ENCODE measurements at places on chromosomes 5 and 9. TPM values are rescaled to one million over a fixed set of nuclear protein-coding genes. Genes with fewer than 3 reads are reported as not detected.
A peak's percentile ranks its signal among the peaks of the same experiment; 100 is the strongest.

GRCh38 chr9:18611971-18612370, 138.0 kb downstream of the ADAMTSL1 start:
- no peaks in the 10 kb centered on the region for H3K27me3 ChIP-seq
- no peak overlapping the region for H3K27ac ChIP-seq
- H3K4me3 ChIP-seq, result no peak overlapping the region
- DNase-seq, result no peak

GGTA1 gene
- total RNA-seq, result 34.1 TPM

GRCh38 chr5:72108202-72109061, 1.2 kb downstream of the MAP1B start:
- H3K4me3 ChIP-seq, result peak overlapping the region; percentile 92
- peaks cover 63% of the 10 kb centered on the region for H3K4me1 ChIP-seq
- peak overlapping the region; percentile 89 for H3K27ac ChIP-seq
- DNase-seq, result peak; percentile 87
- no peaks in the 10 kb centered on the region for H3K36me3 ChIP-seq
- no peaks in the 10 kb centered on the region for H3K27me3 ChIP-seq

FOXD4L5 gene
- total RNA-seq, result 0.08 TPM

CDH9 gene
- not detected for total RNA-seq

DNA sequence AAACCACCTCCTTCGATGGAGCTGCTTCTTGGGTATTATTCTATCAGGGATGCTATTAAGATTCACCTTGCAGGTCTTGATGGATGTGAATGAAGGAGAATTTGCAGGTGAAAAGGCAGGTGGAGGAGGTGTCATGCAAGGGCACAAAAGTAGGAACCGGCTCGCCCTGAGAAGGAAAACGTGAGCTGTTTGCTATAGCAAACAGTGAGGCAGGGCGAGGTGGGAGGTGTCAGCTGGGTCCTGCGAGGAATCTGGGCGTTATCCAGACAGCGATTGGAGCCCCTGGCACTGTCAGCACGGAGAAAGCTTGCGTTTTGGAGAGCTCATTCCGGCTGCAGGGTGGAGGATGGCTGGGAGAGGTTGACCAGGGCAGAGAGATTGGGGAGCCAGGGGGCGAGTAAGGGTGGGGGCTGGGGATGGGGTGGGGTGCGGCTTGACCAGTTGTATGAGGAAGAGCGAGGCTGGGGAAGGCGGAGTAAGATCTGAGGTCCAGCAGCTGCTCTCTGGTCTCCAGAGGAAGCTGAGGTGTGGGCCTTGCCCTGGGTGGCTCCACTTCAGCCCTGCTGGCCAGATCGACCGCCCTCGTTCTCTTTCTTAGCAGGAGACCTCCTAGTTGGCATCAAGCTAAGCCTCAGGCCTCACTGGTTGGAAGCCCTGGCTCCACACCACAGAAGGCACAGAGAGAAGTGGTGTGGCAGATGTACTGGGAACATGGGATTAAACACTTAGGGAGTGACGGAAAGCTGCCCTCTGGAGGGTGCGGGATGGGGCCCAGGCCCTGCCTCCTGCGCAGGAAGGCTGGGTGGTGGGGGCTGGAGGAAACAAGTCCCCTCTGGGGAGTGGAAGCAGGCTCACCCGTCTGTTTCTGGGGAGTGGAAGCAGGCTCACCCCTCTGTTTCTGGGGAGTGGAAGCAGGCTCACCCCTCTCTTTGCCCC, 54.7 kb upstream of the NEURL1B start:
- no peak overlapping the region for H3K4me3 ChIP-seq
- no peaks in the 10 kb centered on the region for H3K27me3 ChIP-seq
- no peak for DNase-seq
- H3K4me1 ChIP-seq, result peaks cover 65% of the 10 kb centered on the region
- peak overlapping the region; percentile 90 for H3K27ac ChIP-seq

DAPK1 gene
- total RNA-seq, result 5.5 TPM

DNA sequence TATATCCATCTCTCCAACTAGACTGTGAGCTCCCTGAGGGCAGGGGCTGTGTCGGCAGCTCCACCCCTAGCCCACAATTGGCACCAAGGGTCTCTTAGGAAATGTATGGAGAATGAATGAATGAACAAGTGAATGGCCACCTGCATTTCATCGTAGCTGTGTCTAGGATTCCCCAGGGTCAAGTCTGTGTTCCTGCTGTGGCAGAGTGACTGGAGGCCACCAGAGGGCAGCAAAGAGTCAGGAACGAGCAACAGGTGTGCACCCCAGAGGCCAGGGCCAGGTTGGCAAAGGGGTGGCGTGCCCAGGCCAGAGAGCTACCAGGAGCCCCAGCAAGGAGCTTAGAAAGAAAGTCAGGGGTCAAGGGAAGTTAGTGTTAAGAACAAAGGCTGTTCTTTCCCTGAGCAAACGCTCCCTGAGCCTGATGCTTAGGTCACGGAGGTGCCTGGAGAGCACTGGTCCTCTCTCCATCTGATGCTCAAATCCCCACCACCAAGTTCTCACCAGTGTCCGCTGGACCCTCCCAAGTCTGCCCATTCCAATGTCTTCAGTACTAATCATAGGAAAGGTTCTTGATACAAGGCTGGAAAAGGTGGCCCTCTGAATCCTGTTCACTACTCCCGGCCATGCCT, 160.7 kb downstream of the PAX5 start:
- peak; percentile 42 for DNase-seq
- no peak overlapping the region for H3K27ac ChIP-seq
- no peak overlapping the region for H3K4me3 ChIP-seq
- H3K4me1 ChIP-seq, result no peaks in the 10 kb centered on the region
- H3K27me3 ChIP-seq, result peaks cover 57% of the 10 kb centered on the region
- no peaks in the 10 kb centered on the region for H3K36me3 ChIP-seq

C9orf50 gene
- not detected for total RNA-seq

CER1 gene
- not detected for total RNA-seq

DNA sequence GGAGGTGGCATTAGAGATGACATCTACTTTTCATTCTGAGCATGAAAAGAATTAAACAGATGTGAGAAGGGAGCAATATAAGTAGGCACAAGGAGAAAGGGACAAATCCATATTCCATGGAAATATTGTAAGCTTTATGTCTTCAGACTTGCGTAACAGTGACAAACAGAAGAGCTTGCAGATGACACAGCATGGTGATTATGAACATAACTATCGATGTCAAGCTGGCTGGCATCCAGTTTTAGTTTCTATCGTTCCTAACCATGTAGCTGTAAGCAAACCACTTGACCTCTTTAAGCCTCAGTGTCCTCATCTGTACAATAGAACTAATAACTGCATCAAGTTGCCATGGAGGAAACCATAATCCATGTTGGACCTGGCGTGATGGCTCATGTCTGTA, 246.7 kb upstream of the ADRA1B start:
- DNase-seq, result no peak
- no peaks in the 10 kb centered on the region for H3K4me1 ChIP-seq
- no peaks in the 10 kb centered on the region for H3K27me3 ChIP-seq
- no peak overlapping the region for H3K27ac ChIP-seq
- H3K4me3 ChIP-seq, result no peak overlapping the region

GABRA1 gene
- not detected for total RNA-seq

THOC3 gene
- 9.7 TPM for total RNA-seq

DNA sequence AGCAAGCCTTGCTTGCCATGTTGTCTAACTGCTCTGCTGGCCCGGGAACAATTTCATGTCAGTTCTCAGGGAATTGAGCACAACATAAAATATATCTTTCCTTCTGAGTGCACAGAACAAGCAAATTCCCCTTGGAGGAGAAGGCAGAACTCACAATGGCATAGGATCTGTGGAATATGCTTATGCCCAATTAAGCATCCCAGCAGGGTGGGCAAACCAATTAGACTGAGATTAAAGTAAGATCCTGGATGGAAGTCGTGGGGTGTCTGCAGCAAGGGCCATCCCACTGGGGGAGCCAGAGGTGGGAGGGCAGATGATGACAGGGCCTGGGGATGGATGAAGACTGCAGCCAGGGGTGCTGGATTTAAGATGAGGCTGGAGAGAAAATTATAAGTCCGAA, 114.1 kb downstream of the BRINP1 start:
- no peak overlapping the region for H3K4me3 ChIP-seq
- H3K27me3 ChIP-seq, result no peaks in the 10 kb centered on the region
- no peaks in the 10 kb centered on the region for H3K4me1 ChIP-seq
- DNase-seq, result no peak
- no peaks in the 10 kb centered on the region for H3K36me3 ChIP-seq
- H3K27ac ChIP-seq, result no peak overlapping the region

DNA sequence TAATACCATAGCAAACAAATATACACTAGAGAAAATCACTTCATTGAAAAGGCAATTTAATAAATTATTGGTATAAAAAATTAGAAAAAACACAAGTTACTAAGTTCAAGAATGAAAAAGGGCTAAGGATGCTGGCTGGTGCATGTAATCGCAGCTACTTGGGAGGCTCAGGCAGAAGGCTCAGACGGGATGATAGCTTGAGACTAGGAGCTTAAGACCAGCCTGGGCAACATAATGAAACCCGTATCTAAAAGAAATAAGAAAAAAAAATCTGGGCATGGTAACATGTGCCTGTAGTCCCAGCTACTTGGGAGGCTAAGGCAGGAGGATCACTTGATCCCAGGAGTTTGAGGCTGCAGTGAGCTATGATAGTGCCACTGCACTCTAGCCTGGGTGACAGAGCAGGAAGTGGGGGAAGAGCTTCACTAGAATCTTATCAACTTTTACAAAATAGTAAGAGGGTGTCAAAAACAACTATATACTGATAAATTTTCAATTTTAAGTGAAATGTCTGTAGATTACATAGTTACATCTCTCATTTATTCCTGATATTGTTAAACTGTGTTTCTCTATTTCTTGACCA, 42.2 kb upstream of the PPP2CA start:
- no peaks in the 10 kb centered on the region for H3K4me1 ChIP-seq
- H3K27me3 ChIP-seq, result no peaks in the 10 kb centered on the region
- no peak overlapping the region for H3K27ac ChIP-seq
- no peak overlapping the region for H3K4me3 ChIP-seq

- H3K27ac ChIP-seq, result no peak overlapping the region
- H3K36me3 ChIP-seq, result no peaks in the 10 kb centered on the region
- H3K4me1 ChIP-seq, result no peaks in the 10 kb centered on the region
- no peak for DNase-seq
- H3K27me3 ChIP-seq, result no peaks in the 10 kb centered on the region
Observed at GRCh38 chr9:31320494-31320893, 1063.9 kb upstream of the ACO1 start.

GFI1B gene
- 0.27 TPM for total RNA-seq

DNA sequence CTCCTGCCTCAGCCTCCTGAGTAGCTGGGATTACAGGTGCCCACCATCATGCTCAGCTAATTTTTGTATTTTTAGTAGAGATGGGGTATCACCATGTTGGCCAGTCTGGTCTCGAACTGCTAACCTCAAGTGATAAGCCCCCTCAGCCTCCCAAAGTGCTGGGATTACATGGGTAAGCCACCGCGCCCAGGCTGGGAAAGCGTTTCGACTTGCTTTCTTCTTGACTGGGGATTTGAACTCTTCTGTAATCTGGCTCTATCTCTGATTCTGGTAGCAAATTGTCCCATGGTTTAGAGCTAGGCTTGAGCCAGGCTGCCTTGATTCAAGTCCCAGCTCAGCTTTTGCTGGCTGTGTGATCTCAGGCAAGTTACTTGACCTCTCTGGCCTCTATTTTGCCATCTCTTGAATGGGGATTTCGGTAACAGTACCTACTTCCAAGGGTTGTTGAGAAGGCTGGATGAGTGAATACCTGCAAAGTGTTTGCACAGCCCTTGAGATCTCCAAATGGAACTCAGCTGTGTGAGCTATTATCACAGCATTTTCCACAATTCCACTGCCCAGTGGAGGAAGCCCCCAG, 20.5 kb upstream of the MVB12B start:
- no peak for DNase-seq
- no peaks in the 10 kb centered on the region for H3K4me1 ChIP-seq
- H3K36me3 ChIP-seq, result no peaks in the 10 kb centered on the region
- no peak overlapping the region for H3K4me3 ChIP-seq
- no peak overlapping the region for H3K27ac ChIP-seq
- no peaks in the 10 kb centered on the region for H3K27me3 ChIP-seq

DNA sequence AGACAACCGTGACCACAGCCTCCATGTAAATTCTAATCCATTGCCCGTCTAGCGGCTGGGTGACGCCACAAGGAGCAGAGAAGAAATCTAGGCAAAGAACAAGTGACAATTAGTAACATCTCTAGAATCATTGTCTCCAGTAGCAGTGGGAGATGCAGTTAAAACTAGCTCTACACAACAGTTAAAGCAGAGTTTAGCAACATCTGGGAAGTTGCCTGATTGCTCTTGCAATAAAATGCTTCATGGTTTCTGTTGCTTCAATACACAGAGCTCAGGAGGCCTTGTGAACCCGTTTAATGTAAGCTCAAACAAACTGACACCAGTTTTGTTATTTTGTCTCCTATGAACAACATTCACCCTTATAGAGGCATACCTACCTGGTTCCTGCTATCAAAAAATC, 369.8 kb upstream of the PDE4D start:
- DNase-seq, result no peak
- no peak overlapping the region for H3K27ac ChIP-seq
- no peaks in the 10 kb centered on the region for H3K27me3 ChIP-seq
- no peaks in the 10 kb centered on the region for H3K4me1 ChIP-seq
- H3K4me3 ChIP-seq, result no peak overlapping the region
- H3K36me3 ChIP-seq, result no peaks in the 10 kb centered on the region

CDKN2B-AS1 gene
- total RNA-seq, result 0.30 TPM

ST8SIA4 gene
- total RNA-seq, result 3.2 TPM

SLC23A1 gene
- total RNA-seq, result not detected

CDK5RAP2 gene
- total RNA-seq, result 63.6 TPM

DNA sequence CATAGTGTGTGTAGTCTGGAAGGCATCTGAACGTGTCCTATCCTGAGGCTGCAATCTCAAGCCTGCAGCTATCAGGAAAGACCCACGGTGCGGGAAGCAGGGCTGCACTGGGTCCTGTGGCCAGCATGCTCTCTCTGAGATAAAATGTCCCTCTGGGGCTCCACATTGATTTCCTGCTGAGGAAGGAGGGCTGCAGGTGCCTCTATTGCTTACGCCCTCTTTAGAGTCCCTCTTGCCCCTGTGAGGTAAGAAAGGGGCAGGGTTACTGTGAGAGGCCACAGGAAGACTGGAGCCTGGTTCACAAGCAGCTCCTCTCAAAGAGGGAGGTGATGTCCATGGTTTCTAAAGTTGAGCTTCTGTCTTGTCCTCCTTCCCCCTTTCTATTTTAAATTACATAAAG, 299.9 kb upstream of the RFX3 start:
- H3K27ac ChIP-seq, result no peak overlapping the region
- H3K4me3 ChIP-seq, result no peak overlapping the region
- no peaks in the 10 kb centered on the region for H3K36me3 ChIP-seq
- H3K4me1 ChIP-seq, result no peaks in the 10 kb centered on the region
- H3K27me3 ChIP-seq, result no peaks in the 10 kb centered on the region

N4BP3 gene
- 1.8 TPM for total RNA-seq

DNA sequence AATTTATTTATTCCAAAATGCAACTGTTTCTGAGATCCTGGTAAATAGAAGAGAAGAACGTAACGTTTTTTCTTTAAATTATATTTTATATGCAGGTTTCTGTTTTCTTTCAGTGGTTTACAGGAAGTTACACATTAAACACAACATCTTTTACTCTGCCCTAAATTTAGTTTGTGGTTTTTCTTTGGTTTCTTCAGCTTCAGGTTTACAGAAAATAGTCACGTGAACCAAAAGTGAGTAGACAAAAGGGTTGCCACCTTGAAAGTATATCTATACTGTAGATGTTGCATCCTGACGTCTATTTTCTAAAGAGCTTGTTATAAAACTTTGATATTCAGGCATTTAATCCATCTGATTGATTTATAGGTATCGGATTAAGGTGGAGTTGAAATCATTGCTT, 1236.6 kb downstream of the MAT2B start:
- H3K27ac ChIP-seq, result no peak overlapping the region
- no peaks in the 10 kb centered on the region for H3K36me3 ChIP-seq
- DNase-seq, result no peak
- H3K4me1 ChIP-seq, result no peaks in the 10 kb centered on the region
- H3K27me3 ChIP-seq, result no peaks in the 10 kb centered on the region
